ENCODE measurements at places on chromosomes 3 and 15.

DNA sequence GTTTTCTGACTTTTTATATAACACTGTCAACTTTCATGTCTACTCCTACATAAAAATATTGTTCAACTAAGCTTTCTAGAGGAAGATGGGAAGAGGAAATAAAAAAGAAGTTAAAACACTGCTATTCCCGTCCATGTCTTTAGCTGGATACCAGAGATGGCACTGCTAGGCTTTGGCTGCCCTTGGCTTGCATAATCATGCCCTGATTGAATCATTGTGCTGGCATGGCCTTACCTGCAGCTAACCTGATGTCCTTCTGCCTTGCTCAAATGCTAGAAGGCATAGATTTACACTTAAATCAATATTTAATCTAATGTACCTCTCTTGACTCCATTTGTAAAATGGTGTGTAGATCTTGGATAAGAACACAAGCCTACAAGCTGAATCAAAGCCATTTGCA lies 539.7 kb upstream of the IL12A start:
- no peak for DNase-seq

GRCh38 chr3:105614288-105615030 lies 247.8 kb downstream of the ALCAM start:
- DNase-seq: no peak

DNA sequence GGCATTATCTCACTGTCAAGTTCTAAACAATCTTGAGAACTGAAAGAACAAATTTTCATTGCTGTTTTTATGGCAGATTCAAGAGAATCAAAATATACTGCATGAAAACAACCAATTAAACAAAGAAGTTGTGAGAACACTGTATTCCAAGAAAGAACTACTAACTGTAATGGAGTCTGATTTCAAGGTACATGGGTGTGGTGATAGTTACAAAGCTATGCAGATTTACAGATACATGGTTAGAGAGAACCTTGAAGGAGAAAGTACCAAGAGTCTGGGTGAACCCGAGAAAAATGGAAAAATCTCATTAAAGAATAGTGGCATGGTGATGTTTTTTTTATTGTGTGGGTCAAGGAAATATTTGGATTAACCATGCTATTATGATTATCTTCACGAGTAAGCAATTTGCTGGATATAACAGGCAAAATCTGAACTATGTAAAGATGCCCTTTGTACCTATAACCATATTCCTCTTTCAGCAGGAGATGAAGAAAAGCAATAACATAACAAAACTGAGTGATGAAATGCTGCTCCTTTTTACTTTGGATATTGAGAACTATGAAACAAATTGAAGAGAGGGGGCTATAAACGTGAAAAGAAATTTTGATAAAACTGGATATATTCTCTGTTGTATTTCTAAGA lies 100.4 kb downstream of the PLSCR2 start:
- DNase-seq: no peak

DNA sequence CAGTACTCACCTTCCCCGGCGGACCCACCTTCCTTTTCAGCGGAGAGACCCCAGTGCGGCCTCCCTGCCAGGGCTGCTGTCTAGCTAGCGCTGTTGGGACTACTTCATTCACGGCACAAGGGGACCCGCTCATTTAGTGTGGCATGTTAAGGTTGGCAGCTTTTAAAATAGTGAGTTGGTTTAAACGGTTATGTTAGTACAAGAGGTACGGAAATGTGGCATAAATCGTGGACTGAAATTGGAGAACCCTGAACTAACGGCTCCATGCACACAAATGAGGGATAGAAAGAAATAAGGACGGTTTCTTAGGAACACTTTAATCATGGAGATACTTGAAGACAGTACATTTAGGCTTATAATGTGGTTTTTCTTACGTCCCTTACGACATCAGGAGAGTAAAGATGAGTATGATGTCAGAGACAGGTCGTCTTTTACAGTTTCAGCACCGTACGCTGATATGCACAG lies 752 bp downstream of the CEP63 start:
- peak; percentile 43 for DNase-seq

DNA sequence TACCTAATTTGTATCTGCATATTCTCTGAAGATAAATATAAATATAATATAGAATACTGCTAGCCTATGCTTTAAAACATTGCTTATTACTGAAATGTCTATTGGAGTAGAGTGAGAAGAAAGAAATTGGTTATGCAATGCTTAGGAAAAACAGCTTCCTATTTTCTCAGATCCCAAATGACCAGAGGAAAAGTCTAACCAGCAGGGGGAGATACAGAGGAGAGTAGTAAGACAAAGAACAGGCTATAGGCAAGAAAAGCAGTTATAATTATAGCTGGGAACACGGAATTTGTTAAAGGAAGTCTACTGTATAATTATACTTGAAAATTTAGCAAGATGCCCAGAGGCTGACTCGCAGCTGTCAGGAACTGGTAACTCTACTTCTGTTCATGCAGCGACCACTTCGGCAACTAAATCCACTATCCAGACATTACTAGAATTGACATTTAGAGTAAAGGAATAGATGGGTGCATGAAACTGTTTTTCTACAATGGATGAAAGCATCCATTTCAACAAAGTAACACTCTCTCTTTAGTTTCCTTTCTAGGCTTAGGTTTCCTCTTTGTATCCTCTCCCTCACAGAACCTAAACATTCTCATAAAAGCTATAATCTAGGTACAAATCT lies 97.2 kb downstream of the TBC1D5 start:
- DNase-seq: peak; percentile 71

DNA sequence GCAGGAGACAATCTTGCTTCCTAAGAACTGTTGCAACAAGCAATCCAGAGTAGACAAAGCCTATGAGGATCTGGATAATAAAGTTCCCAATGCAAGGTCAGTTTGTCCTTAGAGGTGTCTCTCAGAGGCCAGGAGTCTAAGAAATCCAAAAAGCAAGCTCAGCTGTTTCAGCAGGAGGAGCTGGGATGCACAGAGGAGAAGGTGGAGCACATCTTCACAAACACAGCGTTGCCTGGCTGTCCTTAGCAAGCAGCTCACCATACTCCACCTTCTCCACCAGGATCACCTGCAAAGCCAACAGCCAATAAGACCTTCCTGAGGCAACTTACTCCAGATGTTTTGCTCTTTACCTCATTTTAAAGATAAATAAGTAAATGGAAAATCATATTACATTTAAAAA lies 365 bp downstream of the ZBED2 start:
- no peak for DNase-seq

GRCh38 chr15:67125589-67126502 lies 60.4 kb downstream of the SMAD3 start:
- DNase-seq: peak; percentile 60

DNA sequence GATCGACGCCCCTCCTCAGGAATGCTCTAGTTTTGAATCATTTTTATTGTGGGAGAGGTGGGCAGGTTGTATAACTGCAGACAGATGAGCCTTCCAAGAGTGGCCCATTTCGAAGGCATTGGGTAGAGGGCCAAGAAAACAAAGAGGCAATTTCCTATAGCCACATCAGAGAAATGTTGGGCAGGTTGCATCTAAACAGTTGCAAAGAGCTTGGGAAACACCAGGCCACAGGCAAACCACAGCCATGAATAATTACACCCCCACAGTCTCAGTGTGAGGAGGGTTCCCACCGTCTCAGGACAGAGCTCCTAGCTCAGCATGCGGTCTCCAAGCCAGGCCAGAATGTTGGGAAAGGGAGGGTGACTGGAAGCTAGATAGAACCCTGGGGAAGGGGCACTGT lies 257.3 kb downstream of the ABHD5 start:
- DNase-seq: no peak

- DNase-seq: peak; percentile 3
These were observed 21.5 kb downstream of the AGTR1 start for GRCh38 chr3:148718982-148719862.

- DNase-seq: no peak
These were observed 324.0 kb downstream of the ZBTB20 start for GRCh38 chr3:114823061-114823460.

DNA sequence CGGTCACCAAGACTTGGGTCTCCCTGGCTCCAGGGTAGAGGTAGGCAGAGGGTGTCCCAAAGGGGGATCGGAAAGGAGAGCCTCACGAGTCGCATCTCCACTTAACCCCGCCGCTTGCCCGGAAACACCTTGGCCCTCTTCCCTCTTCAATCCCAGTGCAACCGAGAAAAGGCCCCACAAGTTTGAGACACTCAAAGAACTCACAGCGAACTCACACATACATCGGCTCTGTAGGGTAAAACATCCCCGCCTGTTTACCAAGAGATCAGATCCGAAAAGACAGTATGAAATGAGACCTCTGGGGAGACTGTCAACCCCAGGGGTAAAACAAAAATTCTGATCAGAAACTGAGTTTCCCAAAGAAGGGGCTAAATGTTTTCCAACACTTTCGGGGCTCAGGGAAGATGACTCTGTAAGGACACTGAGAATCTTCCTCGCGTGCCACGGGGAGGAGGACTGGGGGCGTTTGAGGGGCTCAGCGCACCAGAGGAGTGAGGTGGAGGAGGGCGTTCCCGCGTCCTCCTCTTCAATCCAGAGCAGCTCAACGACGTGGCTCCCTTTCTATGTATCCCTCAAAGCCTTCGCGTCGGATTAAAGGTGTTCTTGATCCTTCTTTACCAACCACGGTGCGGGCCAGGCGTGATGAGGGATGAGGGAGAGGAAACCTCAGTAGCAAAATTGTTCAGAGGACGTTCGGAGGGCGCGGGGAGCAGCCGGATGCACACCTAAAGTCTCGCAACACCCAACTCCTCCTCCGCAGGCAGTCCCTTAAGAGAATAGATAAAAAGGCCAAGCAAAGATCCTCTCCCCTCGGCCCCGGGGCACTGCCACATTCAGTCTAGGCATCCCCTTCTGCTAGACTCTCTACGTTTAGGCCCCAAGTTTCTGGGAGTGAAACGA lies 3.7 kb downstream of the WNT5A start:
- DNase-seq: no peak

DNA sequence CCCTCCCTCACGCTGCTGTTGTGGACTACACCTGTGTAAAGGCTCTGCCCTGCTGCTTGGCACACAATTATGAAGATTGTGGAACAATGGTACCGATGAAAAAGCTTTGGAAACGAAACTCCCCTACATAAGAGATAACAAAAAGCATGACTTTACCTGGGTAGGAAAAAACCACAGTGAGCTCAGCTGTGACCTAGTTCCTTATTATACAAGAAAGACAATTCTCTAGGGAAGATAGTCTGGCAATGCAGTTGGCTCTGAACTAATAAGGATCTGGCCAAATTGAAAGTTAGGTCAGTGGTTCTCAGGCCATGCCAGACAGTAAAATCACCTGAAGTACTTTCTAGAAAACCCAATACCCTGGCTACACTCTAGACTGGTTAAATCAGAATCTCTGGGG lies 16.1 kb downstream of the CLEC3B start:
- DNase-seq: no peak

DNA sequence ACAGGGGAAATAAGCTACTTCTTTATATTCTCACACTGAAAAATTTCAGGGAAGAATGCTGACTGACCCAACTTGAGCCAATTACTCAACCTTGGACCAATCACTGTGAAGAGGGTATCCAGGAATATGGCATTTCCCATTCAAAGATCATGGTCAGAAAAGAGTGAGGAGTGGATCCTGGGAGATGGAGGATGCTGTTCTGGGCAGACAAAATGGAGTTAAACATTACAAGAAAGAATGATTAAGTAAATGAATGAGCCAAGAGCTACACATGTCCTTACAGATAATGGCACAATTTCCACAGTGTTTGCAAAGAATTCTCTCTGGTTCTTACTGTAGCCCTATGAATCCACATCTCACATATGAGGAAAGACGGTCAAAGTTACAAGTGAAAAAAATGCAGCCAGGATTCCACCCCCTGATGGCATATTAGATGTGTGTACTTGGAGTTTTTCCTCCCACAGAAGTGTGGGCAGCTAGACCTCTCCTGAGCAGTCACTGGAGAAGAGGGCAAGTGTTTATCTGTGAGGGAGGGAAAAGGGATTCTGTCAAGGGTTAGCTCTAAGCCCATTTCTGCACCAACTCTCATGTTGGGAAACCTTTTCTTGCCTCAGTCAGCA lies 33.8 kb downstream of the AMOTL2 start:
- DNase-seq: no peak

GRCh38 chr3:8303466-8303865 lies 198.2 kb upstream of the LMCD1 start:
- no peak for DNase-seq

DNA sequence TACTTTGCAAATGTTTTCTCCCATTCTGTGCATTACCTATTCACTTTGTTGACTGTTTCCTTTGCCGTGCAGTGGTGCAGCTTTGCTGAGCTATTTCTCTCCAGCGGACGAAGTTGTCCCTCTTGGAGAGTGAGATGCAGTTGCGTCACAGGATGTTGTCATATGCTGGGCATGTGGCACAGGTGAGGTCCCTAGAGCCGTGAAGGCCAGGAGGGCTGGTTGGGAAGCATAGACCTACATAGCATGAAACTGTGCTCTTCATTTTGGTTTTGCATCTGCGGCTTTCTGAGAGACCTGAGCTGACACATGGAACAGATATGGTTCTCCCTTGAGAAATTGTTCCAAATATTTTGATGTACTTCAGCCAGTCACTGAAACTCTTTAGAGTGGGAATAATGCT lies 108.5 kb downstream of the CACNA1D start:
- no peak for DNase-seq

DNA sequence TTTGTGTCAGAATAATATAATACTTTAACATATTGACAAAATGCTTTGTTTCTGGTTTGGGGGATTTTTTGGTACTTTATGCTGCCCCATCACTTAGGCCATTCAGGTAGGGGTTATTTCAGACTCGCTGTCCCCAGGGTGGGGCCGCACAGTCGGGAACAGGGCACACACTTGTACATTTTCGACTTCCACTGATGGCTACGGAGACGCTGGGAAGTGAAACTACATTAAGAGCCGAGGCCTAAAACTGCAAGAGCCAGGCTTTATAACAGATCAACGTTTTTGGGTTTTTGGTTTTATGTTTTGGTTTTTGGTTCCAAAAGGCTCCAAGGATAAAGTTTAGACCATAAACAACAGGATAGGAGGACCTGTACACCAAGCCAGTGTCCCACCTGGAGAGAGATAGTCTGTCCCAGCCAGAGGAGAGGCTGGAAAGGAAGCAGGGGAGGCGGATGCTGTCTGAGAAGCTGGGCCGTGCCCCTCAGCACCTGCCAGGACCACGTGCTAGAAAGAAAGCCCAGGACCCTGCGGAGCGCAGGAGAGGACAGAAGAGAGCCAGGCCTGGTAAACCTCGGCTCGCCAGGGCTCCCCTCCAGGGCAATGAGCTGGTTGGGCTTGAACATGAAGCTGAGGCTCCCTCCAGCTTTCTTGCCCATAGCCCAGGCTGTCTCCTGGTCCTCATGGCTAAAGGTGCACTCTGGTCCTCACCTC lies 111.7 kb downstream of the CHSY1 start:
- no peak for DNase-seq

- DNase-seq: no peak
These were observed 167.6 kb upstream of the EOMES start for GRCh38 chr3:27889745-27890144.

DNA sequence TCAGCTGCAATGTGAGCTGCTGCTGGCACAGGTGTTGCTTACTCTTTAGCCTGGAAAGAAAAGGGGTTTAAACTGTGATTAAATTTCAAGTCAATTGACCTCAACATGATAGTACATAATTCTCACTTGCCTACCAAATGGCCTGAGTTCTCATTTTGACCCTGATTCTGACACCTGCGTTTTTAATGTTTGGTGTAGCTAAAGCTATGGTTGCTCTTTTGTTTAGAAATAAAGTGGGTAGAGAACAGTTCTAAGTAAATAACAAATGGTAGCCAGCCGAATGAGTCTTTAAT lies 100.8 kb upstream of the SOX2 start:
- no peak for DNase-seq

Data from dermis microvascular lymphatic vessel endothelial cell (primary cell).